Daoy (cell line): ENCODE measurements at places on chromosomes 16 and 17.
A peak's percentile ranks its signal among the peaks of the same experiment; 100 is the strongest.

DNA sequence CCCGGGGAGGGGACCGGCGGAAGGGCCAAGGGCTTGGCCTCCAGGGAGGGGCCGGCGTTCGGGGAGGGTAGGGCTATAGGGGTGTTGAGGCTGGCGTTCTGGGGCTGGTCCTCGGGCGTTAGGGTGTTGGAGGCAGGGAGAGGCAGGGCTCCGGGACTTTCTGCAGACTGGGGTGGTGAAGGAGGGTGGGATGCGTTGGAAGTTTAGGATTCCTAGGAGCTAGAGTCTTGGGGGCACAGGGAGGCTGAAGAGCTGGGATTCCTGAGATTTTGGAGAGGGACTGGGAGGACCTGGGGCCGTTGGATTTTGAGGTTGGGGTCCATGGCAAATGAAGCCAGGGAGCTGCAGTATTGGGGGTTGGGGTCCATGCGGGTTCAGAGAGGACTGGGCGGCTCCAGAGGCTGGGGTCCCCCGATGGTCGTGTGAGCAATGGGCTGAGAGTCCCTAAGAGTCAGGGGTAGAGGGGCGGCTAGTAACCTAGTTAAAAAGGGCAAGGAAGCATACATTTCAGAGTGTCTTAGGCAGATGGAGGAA is 740 bp downstream of the NFATC2IP start:
- no peak for DNase-seq

DNA sequence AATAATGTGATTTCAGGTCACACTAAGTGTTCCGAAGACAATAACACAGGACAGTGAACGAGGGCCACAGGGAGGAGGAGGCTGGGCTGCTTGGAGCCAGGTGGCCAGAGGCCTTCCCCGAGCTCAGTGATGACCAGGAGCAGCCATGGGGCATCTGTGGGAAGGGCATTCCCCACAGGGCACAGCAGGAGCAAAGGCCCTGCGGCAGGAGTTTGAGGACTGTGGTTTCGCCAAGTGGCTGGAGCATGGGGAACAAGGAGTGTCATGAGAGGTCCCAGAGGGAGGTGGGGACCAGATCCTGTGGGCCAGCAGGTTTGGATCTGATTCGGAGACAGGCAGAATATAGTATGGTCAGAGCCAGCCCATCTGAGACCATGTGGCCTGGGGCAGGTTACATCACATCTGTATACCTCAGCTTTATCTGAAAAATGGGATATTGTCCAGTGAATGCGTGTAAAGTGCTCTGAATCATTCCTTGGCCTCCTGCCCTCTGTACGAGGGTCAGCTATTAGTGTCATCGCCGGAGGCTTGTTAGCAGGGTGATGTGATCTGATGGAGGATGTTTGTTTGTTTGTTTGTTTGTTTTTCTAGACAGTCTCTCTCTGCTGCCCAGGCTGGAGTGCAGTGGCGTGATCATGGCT is 176.8 kb downstream of the KATNIP start:
- DNase-seq = peak; percentile 36

GRCh38 chr16:2770057-2770951 is 6.8 kb downstream of the ELOB start:
- DNase-seq = no peak

DNA sequence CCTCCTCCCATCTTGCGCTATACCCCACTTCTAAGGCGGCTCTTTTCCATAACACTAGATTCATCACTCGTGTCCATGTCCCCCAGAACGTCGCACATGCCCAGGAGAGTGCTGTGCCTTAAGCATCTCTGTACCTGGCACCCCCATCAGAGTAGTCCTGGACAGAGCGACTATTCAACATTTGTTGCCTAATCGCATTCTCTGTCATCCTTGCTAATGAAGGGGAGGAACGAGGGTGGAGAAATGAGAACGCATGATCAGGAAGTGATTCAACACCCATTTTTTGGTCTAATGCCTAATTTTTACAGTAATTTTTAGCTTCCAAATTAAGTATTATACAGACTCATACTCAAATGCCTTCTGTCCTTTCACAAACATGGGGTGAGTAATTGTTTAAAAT is 53.2 kb downstream of the SLC39A11 start:
- DNase-seq = no peak

- no peak for DNase-seq
Observed at GRCh38 chr17:57357830-57358430, 101.6 kb downstream of the MSI2 start.

DNA sequence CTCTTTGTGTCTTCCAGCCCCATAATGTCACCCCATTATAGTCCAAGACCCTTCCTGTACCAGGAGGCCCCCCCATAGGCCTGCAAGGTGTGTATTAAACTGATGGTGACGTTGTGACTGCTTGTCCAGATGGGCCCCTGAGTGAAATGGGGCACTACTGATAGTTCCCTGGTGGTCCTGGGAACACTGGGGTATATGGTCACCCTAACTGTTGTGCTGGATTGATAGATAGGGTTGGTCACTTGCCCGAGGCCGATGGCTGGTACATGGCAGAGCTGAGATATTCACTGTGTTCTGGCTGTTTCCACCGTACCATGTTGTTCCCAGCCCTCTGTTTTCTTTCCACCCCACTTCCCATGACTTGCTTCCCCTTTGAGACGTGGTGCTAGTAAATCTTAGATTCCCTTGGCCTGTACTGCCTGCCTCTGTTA is 4.3 kb downstream of the CNP start:
- no peak for DNase-seq

GRCh38 chr17:81720267-81721071 is 8.4 kb downstream of the SLC25A10 start:
- no peak for DNase-seq

- no peak for DNase-seq
Observed at GRCh38 chr17:37831492-37831891, 86.6 kb upstream of the HNF1B start.

DNA sequence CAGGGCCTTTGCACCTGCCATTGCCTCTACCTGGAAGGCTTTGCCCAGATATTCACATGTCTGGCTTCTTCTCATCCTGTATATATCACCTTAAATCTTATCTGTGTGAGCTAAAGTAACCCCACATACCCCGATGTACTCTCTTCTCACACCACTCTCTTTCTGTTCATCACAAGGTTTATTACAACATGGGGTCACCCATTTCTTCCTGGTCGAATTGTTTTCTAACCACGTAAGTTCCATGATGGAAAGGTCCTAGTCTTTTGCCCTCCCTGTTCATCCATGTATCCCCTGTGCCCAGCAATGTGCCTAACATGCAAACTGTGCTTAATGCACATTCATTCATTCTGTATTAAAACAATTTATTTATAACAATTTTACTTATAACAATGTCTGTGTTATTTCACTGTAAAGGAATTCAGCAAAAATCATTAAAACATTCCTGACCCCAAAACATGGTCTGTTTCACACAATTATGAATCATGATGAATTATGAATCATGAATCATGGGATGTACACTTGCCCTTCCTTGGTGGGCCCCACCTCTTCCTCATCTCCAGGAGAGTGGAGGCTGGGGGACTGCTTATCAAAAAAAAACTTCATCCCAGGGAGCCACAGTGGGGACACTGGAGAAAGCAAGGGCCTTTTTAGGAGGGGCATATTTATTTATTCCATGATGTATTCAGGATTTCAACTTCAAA is 336.4 kb downstream of the GRIN2A start:
- peak; percentile 61 for DNase-seq

DNA sequence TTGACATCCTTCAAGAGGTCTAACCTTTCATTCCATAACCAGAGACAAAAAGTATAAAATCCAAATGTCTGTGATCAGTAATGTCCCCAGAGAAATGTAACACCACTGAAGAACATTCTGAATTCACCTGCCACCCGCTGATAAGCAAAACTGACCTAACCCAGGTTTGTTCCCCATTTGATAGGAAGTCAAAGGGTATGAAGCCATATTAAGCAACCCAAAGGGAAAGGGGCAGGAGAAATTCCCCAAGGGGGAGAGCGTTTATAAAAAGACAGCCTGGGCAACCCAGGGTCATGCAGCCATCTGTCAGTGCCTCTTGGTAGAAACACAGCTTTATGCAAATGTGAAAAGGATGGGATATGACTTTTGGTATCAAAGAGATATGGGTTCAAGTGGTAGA is 30.7 kb upstream of the PIK3R6 start:
- DNase-seq = no peak

GRCh38 chr16:30621765-30622164 is 11.6 kb upstream of the ZNF689 start:
- DNase-seq = peak; percentile 45

DNA sequence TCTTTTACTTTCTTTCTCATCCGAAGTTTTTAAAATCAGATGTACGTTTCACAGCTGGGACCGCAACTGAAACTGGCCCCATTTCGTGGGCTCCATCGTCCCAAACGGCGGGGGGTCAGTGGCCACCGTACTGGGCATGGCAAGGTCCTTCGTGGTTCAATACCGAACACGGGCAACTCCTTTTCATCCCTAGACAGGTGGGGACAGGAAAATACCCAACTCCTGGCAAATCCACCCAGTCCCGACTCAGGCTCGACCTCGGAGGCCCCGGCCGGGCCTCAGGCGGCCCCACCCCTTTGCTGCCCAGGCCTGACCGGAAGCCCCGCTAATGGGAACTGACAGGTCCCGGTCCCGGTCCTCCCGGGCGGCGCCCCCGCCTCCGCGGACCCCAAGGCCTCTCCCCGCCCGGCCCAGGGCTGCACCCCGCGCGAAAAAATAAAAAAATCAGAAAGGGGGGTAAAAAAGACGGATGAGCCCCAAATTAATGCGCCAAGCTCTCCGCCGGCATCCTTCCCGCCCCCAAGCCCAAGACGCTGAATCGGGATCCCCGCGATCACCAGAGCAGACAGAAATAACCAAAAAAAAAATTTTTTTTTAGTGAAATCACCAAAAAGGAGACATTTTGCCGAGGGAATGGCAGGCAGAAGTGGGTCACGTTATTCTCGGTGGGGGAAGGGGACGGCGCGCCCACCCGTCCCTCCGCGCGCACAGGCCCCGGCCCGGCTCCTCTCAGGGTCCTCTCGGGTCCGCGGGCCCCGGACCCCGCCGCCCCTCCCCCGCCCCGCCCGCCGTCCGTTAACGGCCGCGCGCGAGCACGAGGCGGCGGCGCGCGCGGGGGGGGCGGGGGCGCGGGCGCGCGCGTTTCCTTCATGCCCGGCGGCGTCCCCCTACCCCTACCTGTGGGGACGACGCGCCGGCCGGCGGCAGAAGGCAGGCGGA is 562 bp downstream of the ZC3H7A start:
- DNase-seq = peak; percentile 37

GRCh38 chr17:1002771-1003555 is 6.0 kb downstream of the TIMM22 start:
- DNase-seq = peak; percentile 53

- no peak for DNase-seq
Observed at GRCh38 chr16:5024632-5025031, 9.1 kb downstream of the NAGPA start.

DNA sequence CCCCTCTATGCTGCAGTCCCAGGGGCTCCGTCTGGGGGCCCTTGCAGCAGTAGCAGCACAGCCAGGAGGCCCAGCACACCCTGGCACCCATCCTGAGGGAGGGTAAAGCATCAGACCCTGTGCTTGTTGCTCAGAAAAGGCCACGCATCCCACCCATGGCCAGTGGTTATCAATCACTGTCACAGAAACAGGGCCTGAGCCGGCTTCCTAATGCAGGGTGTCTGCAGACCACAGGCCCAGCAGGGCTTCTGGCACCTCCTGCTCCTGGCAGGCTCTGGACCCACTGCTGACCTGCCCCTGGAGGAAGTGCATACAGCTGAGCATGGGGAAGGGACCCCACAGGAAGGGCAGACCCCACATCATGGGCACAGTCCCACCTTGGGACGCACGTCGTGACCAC is 26.9 kb upstream of the CDH15 start:
- no peak for DNase-seq

DNA sequence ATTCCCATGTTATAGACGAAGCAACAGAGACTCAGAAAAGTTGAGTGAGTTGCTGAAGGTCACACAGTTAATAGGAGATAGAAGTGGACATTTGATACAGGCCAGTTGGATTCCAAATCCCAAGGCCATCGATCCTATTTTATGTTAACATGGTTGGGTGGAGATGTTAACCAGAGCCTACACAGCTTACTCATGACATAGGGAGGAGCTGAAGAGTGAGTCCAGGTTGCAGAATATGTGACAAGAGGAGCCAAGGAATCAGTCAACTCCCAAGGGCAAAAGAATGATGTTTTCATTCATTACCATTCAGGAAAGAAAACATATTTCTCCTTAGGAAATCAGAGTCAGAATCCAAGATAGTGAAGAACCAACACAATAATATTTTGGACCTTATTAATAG is 40.3 kb upstream of the GAS7 start:
- no peak for DNase-seq

GRCh38 chr17:15262291-15263205 is 2.6 kb downstream of the PMP22 start:
- peak; percentile 94 for DNase-seq

DNA sequence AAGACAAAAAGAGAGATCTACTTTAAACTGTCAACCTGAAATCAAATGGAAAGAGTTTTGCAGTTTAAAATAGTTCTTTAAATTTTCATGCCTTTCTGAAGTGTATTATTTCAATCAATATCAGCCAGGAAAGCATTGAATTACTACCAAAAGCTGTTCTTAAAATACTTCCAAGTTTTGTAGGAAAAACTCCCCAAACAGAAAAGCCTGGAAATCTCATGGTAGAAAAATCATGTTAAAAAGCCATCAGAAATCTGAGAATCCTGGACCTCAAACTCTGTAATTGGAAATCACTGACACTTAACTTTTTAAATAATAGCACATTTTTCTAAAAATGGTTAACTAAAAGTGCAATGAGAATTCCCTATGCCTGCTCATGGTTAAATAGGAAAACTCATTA is 63.3 kb upstream of the CNTNAP4 start:
- DNase-seq = no peak

DNA sequence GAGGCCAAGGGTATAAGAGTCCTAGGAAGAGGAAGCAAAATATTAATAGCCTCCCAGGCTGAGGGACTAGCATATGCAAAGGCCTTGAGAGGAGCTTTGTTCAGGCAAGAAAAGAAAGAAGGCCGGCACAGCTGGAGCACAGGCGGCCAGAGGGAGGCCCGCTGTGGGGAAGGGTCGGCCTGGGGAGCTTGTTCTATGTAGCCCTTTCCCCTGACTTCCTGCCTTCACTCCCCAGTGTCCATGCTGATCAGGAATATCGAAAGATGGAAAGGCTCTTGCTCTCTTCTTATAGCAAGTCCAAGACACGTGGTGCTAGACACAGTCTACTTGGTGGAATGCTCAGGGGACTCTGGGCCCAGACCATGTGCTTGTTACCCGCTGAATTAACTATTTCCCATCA is 27.4 kb upstream of the HAS3 start:
- DNase-seq = no peak
